ENCODE measurements at places on chromosomes 5 and 9.

DNA sequence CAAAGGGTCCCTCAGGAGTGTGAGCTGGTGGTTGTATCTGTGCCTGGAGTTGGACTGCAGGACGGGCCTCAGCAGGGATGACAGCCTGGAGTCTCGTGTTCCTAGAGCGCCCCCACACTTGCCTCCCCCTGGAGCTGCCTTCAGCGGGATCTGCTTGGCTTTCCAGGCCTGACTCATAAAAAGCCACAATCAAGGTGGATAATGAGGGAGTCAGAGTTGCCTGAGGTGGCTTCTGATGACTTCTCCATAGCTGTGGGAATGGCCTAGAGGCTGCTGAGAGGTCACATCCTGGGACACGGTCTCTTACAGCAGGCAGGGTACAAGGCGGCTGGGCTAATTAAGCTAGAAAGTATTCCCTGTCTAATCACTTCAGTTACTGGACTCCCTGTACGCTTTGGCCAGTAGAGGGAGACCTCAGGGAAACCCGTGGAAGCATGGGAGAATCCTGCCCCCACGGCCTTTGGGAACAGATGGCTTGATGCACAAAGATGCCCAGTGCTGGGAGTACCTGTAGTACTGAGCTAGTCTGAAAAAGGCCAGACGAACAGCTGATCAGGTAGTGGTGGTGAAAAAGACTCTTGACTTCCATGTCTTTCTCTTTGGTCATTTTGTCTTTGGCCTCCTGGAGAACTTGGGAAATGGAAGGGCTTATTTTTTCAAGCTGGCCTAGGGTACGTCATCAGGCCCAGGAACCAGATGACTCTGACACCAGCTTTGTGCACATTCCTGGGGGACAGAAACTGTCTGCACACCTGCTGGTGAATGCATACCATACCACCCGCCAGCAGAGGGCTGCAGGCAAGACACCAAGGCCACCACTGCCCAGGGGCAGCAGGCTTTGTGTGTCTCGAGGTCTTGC, 16.1 kb upstream of the FRRS1L start:
- no peak for DNase-seq

DNA sequence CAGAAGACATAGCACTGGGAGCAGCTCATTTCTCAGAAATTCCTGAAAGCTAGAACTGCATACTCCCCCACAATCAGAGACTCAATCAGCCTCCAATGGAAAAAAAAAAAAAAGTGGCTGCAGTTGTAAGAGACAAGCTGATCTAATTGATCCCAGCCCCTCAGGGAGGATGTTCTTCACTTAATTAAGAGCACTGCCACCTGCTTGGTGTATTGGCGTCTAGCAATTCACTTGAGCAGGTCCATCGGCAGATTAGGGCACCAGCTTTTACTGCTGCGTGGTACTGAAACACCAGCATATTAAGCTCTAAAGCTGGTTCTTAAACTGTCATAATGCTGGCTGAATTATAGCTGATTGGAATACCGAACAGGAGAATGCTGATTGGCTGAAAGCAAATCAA, 1890.1 kb upstream of the WWC1 start:
- DNase-seq = no peak

- no peak for DNase-seq
These were observed 47.7 kb downstream of the MAPKAP1 start for GRCh38 chr9:125659201-125659840.

- no peak for DNase-seq
These were observed 232.3 kb upstream of the IRX2 start for GRCh38 chr5:2983583-2984300.

GRCh38 chr5:53343187-53343586, 137.2 kb upstream of the FST start:
- no peak for DNase-seq

- no peak for DNase-seq
These were observed 17.9 kb downstream of the PRLR start for GRCh38 chr5:35212122-35212982.

DNA sequence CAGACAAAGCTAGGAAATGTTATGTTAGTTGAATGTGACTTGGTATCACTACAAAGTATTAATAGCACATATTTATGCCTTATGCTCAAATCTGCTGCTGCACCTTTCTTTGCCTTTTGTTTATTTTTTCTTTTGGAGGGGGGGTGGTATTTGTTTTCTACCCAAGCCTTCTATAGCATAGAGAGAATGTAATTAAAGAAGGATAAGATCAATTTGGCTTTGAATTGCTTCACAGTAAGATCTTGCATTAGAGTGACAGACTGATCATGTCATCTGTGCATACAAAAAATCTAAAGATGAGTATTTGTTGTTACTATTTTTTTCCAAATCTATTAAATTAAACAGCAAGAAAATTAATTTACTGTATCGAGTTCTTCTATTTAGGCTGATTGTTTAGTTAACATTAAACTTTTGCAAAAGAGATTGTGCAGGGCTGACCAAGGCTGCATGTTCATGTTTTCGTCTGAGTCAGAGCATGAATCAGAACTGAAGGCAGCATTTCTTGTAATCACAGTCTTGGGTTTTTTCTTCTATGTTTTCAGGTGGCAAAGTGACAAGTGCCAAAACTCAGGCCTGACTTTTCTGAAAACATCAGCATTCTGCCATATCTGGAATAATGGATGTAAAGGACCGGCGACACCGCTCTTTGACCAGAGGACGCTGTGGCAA, 1007.1 kb upstream of the WWC1 start:
- DNase-seq = no peak

DNA sequence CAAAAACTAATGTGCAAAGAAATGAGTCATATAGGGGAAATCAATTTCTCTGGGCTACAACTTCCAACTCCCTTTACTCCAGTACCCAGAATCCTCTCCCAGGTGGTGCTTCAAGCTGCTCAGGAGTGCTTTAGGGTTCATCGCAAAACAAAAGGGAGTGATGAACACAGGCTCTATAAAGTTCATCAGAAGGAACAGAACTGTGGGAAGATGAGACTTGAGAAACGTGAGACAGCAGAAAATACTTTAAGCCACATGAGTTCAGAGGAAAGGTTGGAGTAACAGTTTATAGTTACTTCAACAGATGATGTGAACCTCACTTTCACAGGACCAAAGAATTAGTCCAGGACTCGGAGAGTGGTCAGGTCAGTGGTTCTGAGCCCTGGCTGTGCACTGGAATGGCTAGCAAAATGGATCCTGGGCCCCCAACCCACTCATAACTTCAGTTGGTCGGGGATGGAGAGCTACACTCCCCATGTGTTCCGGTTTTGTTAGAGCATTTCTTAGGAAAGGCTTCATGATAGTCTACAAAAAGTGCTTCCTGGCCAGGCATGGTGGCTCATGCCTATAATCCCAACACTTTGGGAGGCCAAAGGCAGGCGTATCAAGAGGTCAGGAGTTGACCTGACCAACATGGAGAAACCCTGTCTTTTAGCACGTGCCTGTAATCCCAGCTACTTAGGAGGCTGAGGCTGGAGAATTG, 4.3 kb downstream of the RPL12 start:
- DNase-seq = no peak

GRCh38 chr9:136416427-136416826, 6.0 kb downstream of the PMPCA start:
- no peak for DNase-seq

- DNase-seq = no peak
These were observed 989.6 kb upstream of the ARRDC3 start for GRCh38 chr5:92372766-92373165.

DNA sequence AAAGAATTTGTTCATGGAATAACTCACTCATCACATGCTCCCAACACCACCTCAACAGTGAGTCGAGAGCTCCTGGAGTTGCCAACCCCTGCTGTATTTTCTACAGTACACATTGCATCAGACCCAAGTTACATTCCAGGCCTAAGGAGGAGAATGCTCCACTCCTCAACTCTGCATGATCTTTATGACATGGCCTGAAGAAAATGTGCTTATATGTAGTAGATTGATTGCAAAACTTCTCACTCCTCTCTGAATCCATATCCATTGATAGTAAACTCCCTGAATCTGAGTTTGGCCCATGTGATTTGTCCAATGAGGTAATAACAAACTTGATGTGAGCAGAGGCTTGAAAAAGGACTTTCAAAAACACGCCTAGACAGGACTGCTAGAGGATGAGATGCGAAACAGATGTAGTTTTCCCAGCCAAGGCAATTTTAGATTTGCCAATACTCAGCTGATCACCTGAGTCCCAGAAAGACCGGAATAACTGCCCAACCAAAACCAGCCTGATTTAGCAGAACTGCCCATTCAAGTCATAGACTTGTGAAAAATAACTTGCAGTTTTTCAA, 29.0 kb upstream of the PAPPA start:
- DNase-seq = no peak

DNA sequence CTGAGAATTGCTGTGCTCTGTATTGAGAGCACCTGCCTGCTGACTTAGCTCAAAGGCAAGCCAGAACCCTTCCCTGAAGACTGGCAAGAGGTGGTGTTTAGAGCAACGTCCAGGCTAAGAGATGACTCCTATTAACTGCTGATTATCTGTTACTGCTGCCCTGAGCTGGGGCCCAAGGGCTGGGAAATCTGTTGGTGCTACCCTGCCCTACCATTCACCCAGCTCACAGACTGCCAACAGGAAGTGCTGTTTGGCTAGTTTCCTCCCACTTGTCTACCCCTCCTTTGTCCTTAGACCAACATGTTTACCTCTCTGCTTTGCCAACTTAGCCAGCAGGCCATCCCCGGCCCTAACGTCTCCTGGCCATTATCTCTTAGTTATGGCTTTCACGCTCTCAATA, 6.9 kb downstream of the RAB24 start:
- no peak for DNase-seq

GRCh38 chr5:132477784-132478365, 12.7 kb downstream of the IRF1 start:
- DNase-seq = no peak

GRCh38 chr9:129401623-129402370, 219.1 kb downstream of the C9orf50 start:
- no peak for DNase-seq

- DNase-seq = no peak
These were observed 347.3 kb downstream of the CDH12 start for GRCh38 chr5:22505891-22506290.

DNA sequence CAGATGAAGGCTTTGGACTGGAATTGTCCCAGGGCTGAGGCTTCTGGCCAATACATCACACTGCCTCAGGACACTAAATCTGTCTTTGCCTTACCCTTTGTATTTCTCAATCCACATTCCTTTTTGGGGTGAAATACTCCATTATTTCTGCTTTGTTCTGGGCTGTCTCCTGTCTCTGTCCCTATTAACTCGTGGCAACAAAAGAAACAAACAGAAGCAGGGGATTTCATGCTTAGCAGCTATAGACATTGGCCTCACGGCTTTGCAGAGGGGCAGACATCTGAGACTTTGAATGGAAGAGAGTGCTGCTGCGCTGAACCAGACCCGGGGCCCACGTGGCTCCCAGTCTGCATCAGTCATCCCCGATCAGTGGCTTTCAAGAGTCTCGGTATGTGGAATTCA, 129.7 kb downstream of the ARL15 start:
- DNase-seq = no peak

GRCh38 chr5:602466-603035, 9.6 kb upstream of the CEP72 start:
- no peak for DNase-seq

GRCh38 chr5:66561256-66561990, 34.8 kb upstream of the MAST4 start:
- no peak for DNase-seq

- DNase-seq = no peak
These were observed 115.9 kb upstream of the LPAR1 start for GRCh38 chr9:111154081-111154562.

DNA sequence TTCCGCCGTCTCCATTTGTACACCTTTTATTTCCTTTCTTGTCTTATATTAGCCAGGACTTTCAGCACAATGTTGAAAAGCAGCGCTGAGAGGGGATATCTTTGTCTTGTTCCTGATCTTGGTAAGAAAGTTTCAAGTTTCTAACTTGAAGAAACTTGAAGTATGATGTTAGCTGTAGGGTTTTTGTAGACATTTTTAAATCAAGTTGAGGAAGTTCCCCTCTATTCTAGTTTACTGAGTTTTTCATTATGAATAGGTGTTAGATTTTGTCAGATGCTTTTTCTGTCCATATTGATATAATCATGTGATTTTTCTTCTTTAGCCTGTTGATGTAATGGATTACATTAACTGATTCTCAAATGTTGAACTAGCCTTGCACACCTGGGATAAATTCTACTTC, 425.7 kb downstream of the PIK3R1 start:
- no peak for DNase-seq

GRCh38 chr5:32710550-32711361, at the start of gene NPR3:
TSS of gene NPR3 (plus strand) at chr5:32711321. CDS start at chr5:32711777, 456 bp downstream.
- DNase-seq = no peak

GRCh38 chr5:107990881-107991810, 320.4 kb upstream of the EFNA5 start:
- no peak for DNase-seq

DNA sequence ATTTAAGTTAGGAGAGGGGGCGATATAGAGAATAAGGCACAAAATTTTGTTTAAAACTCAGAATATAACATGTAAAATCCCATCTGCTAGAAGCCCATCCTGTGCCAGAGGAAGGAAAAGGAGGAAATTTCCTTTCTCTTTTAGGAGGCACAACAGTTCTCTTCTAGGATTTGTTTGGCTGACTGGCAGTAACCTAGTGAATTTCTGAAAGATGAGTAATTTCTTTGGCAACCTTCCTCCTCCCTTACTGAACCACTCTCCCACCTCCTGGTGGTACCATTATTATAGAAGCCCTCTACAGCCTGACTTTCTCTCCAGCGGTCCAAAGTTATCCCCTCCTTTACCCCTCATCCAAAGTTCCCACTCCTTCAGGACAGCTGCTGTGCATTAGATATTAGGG, 18.3 kb downstream of the MOCS2 start:
- DNase-seq = no peak

- DNase-seq = no peak
These were observed 319.0 kb upstream of the CDH6 start for GRCh38 chr5:30874241-30875034.

- DNase-seq = no peak
These were observed 76.9 kb downstream of the IPO11 start for GRCh38 chr5:62489471-62489870.

DNA sequence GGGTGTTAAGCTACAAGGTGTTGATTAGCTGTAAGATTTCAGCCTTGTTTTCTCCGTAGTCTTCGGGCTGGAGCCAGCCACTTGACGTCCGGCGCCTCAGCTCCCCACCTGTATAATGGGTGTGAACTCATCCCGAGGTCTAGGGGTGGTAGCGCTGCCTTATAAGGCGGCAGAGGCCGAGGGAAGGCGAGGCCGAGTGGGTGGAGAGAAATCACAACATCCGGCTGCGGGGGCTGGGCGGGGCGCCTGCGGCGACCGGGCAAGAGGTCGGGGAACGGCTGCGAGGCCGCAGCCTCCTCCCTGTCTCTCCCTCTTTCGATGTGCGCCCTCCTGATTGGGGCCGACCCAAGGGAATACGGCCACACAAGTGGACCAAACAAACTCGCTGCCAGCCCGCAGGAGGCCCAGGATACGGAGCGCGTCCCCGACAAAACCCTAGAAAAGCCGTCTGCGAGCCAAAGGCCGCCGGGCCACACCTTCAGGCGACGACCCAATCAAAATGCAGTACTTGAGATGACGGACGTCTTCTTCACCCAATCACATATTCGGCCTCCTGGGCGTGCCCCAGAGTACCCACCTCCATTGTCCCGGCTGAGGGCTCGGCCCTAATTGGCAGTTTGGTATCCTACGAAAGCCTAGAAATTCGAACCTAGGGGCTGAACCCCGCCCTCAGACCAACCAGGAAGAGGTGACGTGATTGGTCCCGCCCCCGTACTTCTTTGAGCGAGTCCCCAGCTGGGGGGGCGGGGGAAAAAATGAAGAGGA, 493 bp upstream of the GRK6 start:
- DNase-seq = peak; percentile 96
